ENCODE measurements at places on chromosomes 7 and 10.

GRCh38 chr7:90727412-90727811 lies 131.3 kb downstream of the CDK14 start:
- DNase-seq, result no peak

- no peak for DNase-seq
Measured at GRCh38 chr7:27973625-27974024, 207.0 kb downstream of the JAZF1 start.

GRCh38 chr10:34615770-34616169 lies 199.3 kb downstream of the PARD3 start:
- no peak for DNase-seq

GRCh38 chr10:112465299-112465883 lies 18.4 kb downstream of the VTI1A start:
- DNase-seq, result no peak

GRCh38 chr10:97154781-97155180 lies 31.0 kb downstream of the SLIT1 start:
- no peak for DNase-seq

DNA sequence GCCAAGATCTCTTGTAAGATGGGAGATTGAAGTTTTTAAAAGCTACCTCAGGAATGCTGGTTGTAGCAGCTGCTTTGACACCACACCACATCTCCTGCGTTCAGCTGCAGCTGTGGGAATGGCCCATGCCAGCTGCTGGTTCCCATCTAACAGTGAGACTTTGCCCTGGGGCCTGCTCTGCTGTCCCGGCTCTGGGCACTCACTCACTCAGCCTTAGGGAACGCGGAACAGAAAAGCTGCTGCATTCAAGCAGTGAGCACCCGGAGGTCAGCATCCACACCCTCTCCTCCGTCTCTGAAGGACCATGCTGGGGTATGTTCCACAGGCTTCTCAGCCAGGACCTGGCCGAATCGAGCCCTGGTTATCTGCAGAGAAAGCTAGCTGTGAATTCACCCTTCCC lies 197.1 kb upstream of the CXCL12 start:
- no peak for DNase-seq

DNA sequence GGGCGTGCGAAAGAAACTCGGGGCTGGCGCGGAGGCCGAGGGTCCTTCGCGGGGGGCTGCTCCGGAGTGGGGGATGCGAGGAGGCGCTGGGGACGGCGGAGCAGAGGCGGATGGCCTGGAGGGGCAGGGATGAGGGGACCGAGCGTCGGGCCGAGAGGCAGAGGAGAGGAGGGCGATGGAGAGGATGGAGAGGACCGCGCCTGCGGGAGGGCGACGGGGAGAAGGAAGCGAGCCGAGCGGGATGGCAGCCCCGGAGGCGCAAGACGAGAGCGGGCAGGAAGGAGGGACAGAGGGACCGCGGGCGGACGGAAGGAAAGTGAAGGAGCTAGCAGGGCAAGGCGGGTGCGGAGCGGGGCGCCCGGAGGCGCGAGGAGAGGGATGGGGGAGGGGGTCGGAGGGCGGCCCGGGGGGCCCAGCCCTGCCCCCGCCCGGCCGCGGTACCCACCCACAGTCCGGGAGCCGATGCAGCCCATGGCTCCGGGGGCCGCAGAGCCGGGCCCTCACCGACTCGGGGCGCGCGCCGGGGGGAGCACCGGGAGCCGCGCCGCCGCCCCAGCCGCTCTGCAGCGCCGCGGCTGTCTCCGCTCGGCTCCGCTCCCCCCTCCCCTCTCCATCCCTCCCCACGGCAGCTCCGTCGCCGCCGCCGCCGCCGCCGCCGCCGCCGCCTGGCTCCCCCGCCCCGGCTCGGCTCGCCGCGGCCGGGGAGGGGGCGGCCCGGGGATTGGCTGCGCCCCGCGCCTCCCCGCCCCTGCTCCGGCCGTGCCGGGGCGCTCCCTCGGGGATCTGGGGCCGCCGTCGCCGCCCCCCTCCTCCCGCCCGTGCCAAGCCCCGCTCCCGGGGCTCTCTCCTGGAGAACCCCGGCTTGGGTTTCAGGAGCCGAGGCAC lies at the start of gene FAM131B:
Gene FAM131B (minus strand): TSS at position 583 of the 885 bp plus-strand sequence. CDS start 110 bp downstream, at position 473.
- no peak for DNase-seq

Measured in non-pigmented ciliary epithelial cell (primary cell).